ENCODE measurements at places on chromosomes 12 and 14. TPM values are rescaled to one million over a fixed set of nuclear protein-coding genes. Genes with fewer than 3 reads are reported as not detected.

- H3K27ac ChIP-seq, result no peak overlapping the region
- H3K27me3 ChIP-seq, result no peaks in the 10 kb centered on the region
- DNase-seq, result no peak
- peaks cover 1% of the 10 kb centered on the region for H3K4me1 ChIP-seq
Observed at GRCh38 chr12:117022465-117022864, 76.8 kb downstream of the TESC start.

Gene RNASE2
- total RNA-seq, result not detected

Gene COPS7A
- total RNA-seq, result 42.6 TPM

Gene GNG2
- 8.8 TPM for total RNA-seq

DNA sequence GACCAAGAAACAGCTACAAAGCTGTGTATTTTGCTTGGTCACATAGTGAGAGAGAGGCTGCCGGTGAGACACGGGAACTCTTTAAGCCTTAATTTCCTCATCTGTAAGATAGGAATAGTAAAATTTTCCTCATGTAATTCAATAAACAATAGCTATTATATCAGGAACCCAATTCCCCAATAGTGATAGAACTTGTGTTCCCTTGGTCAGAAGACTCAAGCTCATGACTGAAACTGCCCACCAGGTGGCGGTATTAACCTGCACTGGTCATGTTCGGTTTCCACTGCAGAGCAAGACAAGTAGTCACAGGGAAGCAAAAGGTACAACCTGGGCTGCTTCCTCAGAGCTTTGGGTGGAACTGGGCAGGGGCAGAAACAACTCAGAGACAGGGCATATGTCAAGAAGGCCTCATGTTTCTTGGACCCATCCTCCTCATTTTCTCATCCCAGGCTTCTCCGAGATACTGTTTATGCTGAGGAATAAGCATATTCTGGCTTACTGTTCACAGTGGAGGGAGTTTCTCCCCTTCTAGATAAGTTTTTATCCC, 4.2 kb upstream of the AJUBA start:
- H3K36me3 ChIP-seq, result peaks cover 1% of the 10 kb centered on the region
- peaks cover 7% of the 10 kb centered on the region for H3K4me1 ChIP-seq
- H3K4me3 ChIP-seq, result no peak overlapping the region
- peak; percentile 83 for DNase-seq
